Osteocyte (in vitro differentiated cells): ENCODE measurements at places on chromosomes 6 and 20. TPM values are rescaled to one million over a fixed set of nuclear protein-coding genes. Genes with fewer than 3 reads are reported as not detected.
A peak's percentile ranks its signal among the peaks of the same experiment; 100 is the strongest.

- H3K4me1 ChIP-seq = peaks cover 4% of the 10 kb centered on the region
- no peak overlapping the region for H3K4me3 ChIP-seq
- DNase-seq = no peak
These were observed 42.4 kb upstream of the LRRC1 start for GRCh38 chr6:53752440-53752839.

DNA sequence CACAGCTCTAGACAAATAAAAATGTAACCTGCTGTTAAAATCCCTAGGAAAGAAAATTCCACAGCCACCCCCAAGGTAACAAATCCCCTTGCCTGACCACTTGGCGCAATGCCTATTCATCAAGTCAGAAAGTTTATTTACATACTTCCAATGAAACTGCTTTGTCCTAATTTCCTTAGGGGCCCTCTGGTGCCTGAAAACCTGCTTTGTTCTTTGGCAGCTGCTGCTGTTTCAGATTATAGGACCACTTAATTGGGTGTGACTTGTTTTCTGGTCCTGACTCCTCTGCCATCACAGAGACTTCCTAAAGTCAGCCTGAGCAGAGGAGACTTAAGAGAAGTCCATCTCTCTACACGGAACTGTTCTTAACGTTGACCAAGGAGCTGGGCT, 323.6 kb downstream of the UBE3D start:
- H3K4me1 ChIP-seq = peaks cover 9% of the 10 kb centered on the region
- DNase-seq = no peak
- H3K36me3 ChIP-seq = no peaks in the 10 kb centered on the region
- H3K27me3 ChIP-seq = peaks cover 41% of the 10 kb centered on the region
- H3K27ac ChIP-seq = no peak overlapping the region
- H3K4me3 ChIP-seq = no peak overlapping the region

- no peak for DNase-seq
- H3K4me1 ChIP-seq = peaks cover 20% of the 10 kb centered on the region
These were observed 255.7 kb downstream of the ARID1B start for GRCh38 chr6:157032923-157033322.

GRCh38 chr6:106764353-106764980, 135.1 kb downstream of the QRSL1 start:
- no peak for DNase-seq
- H3K4me3 ChIP-seq = no peak overlapping the region
- no peaks in the 10 kb centered on the region for H3K36me3 ChIP-seq
- no peaks in the 10 kb centered on the region for H3K27me3 ChIP-seq

DNA sequence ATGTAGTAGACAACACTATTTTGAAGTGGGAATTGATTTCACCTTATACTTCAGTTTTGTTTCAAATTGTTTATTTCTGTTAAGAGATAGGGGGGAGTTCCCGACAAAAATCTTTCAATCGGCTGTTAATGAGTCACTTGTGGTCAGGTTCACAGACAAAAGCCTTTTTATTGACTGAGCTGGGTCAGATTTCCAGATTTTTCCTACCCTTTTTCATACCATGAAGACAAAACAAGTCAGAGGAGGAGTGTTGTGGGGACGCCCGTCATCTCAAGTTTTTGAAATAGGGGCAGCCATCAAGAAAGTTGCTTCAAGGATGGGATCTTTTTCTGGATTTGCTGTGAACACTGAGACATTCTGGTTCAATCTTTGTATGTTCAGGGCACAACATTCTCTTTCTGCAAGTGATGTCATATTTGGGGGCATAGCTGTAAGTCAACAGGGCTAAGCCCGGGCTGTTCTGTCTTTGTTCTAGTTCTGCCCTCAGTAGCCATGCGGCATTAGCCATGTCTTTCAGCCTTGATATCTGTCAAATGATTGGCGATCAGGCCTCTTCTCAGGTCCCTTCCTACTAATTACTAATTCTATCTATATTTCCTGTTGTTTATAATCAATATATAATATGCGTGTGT, 496.0 kb upstream of the MARCKS start:
- no peak overlapping the region for H3K4me3 ChIP-seq
- DNase-seq = no peak
- peaks cover 56% of the 10 kb centered on the region for H3K4me1 ChIP-seq
- H3K27ac ChIP-seq = peak overlapping the region; percentile 82

- no peaks in the 10 kb centered on the region for H3K27me3 ChIP-seq
- peaks cover 3% of the 10 kb centered on the region for H3K4me1 ChIP-seq
- no peaks in the 10 kb centered on the region for H3K36me3 ChIP-seq
- H3K4me3 ChIP-seq = no peak overlapping the region
- no peak overlapping the region for H3K27ac ChIP-seq
These were observed 44.2 kb downstream of the LIN28B start for GRCh38 chr6:105001063-105001462.

DNA sequence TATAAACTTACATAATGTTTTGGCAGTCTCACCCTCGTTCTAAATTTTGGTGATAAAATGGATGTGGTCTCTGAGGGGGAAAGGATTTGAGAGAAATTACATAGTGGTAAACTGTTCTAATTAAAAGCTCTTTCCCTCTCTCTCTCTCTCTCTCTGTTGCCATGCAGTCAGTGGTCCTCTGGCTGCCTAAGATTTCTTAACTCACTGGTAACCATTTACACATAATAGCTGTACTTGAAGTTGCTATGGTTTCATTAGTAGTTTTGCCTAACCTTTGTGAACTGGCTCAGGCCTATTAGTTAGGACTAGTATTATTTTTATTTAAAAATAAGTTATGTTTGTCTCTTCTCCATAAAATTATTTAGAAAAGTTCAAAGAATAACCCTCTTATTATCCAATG, 42.0 kb downstream of the MAPK14 start:
- H3K4me3 ChIP-seq = no peak overlapping the region
- DNase-seq = no peak
- no peaks in the 10 kb centered on the region for H3K27me3 ChIP-seq
- peaks cover 24% of the 10 kb centered on the region for H3K4me1 ChIP-seq
- no peak overlapping the region for H3K27ac ChIP-seq

DNA sequence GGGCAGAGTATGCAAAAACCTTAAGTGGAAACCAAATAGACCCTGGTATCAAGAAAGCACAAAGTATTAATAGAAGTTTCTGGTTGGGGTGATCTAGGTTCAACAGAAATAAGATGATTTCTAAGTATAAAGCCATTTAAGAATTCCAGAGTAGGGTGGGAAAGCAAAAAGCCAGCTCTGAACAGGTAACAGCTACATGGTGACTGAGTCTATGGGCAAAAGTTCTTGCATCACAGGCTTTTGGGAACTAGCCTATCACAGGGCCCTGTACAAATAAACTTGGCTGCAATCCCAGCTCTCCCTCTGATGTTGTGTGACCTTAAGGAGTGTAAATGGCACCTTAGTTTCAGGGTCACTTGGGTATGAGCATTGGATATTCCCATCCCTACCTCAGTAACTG, 5.5 kb downstream of the TCF19 start:
- H3K4me1 ChIP-seq = peaks cover 8% of the 10 kb centered on the region
- peaks cover 2% of the 10 kb centered on the region for H3K36me3 ChIP-seq
- no peak overlapping the region for H3K4me3 ChIP-seq
- H3K27ac ChIP-seq = no peak overlapping the region
- no peaks in the 10 kb centered on the region for H3K27me3 ChIP-seq

- no peaks in the 10 kb centered on the region for H3K27me3 ChIP-seq
- no peak overlapping the region for H3K4me3 ChIP-seq
- H3K36me3 ChIP-seq = no peaks in the 10 kb centered on the region
These were observed 472.3 kb downstream of the MMUT start for GRCh38 chr6:48990739-48991138.

GRCh38 chr6:149385998-149386646, 13.9 kb upstream of the SUMO4 start:
- H3K4me1 ChIP-seq = peaks cover 27% of the 10 kb centered on the region
- H3K27me3 ChIP-seq = no peaks in the 10 kb centered on the region
- no peak overlapping the region for H3K4me3 ChIP-seq
- H3K27ac ChIP-seq = no peak overlapping the region
- no peak for DNase-seq
- peaks cover 39% of the 10 kb centered on the region for H3K36me3 ChIP-seq

GRCh38 chr20:2386516-2387179, 5.9 kb downstream of the TGM6 start:
- H3K36me3 ChIP-seq = no peaks in the 10 kb centered on the region
- no peak for DNase-seq
- H3K27ac ChIP-seq = no peak overlapping the region
- H3K27me3 ChIP-seq = no peaks in the 10 kb centered on the region
- no peak overlapping the region for H3K4me3 ChIP-seq
- H3K4me1 ChIP-seq = peaks cover 2% of the 10 kb centered on the region

DNA sequence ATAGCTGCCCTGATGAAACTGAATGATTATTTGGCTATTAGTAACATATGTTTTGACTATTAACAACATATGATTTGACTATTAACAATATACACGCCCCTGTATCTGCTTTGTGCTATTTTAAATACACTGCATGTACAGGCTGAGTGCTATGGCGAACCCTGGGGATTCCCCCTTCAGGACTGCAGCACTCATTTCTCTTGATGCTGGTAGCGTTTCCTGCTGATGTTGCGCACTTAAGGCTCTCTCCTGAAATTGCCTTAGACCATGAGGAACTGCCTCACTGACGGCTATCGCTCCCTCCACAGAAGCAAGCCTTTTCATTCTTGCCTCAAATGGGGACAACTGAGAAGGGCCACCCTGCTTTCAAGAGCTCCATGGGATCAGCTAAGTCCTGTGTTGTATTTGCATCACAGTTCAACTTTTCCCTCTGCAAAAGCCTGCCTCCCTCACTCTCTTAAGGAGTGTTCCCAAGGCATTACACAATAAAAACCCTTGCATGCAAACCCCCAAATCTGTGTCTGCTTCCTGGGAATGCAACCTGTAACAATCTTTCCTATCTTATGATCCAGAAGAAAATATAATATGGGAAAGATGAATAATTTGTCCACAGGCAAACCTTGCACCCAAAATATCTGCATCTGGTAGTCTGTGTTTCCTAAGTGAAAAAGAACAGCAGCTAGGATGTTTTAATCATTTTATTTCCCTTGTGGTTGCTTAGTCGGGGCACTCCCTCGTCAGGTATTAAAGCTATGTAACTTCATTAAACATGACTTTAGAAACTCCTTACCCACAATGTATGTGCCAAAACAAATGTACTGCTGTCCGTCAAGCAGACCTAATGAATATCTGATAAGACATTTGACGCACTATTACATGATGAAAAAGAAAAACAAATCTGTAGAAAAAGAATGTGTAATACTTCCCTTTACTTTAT, 456.4 kb downstream of the COL12A1 start:
- peak overlapping the region; percentile 3 for H3K4me3 ChIP-seq
- no peak for DNase-seq
- H3K27me3 ChIP-seq = no peaks in the 10 kb centered on the region
- H3K4me1 ChIP-seq = peaks cover 70% of the 10 kb centered on the region
- H3K27ac ChIP-seq = peak overlapping the region; percentile 86

GRCh38 chr6:81309811-81310210, 442.7 kb downstream of the TENT5A start:
- peaks cover 2% of the 10 kb centered on the region for H3K36me3 ChIP-seq
- no peak overlapping the region for H3K27ac ChIP-seq
- H3K27me3 ChIP-seq = peaks cover 3% of the 10 kb centered on the region
- peaks cover 4% of the 10 kb centered on the region for H3K4me1 ChIP-seq

GRCh38 chr6:90369651-90370050, 73.0 kb upstream of the BACH2 start:
- H3K4me1 ChIP-seq = peaks cover 20% of the 10 kb centered on the region
- H3K27ac ChIP-seq = peak overlapping the region; percentile 94
- no peaks in the 10 kb centered on the region for H3K27me3 ChIP-seq

- no peak for DNase-seq
- no peaks in the 10 kb centered on the region for H3K36me3 ChIP-seq
- H3K4me1 ChIP-seq = peaks cover 12% of the 10 kb centered on the region
These were observed 42.8 kb downstream of the SLC35B3 start for GRCh38 chr6:8392569-8392968.

GRCh38 chr6:114747995-114748625, 405.3 kb upstream of the HS3ST5 start:
- peaks cover 7% of the 10 kb centered on the region for H3K4me1 ChIP-seq
- no peaks in the 10 kb centered on the region for H3K36me3 ChIP-seq
- DNase-seq = peak; percentile 85
- no peak overlapping the region for H3K4me3 ChIP-seq
- H3K27ac ChIP-seq = peak overlapping the region; percentile 51

GRCh38 chr6:5130135-5130866, 45.2 kb downstream of the PPP1R3G start:
- H3K4me3 ChIP-seq = no peak overlapping the region
- no peaks in the 10 kb centered on the region for H3K27me3 ChIP-seq
- DNase-seq = no peak
- no peak overlapping the region for H3K27ac ChIP-seq
- peaks cover 14% of the 10 kb centered on the region for H3K4me1 ChIP-seq

- no peak overlapping the region for H3K4me3 ChIP-seq
- H3K4me1 ChIP-seq = peaks cover 12% of the 10 kb centered on the region
- no peak for DNase-seq
- H3K27ac ChIP-seq = peak overlapping the region; percentile 85
These were observed 26.3 kb upstream of the TFAP2A start for GRCh38 chr6:10441004-10441654.

DNA sequence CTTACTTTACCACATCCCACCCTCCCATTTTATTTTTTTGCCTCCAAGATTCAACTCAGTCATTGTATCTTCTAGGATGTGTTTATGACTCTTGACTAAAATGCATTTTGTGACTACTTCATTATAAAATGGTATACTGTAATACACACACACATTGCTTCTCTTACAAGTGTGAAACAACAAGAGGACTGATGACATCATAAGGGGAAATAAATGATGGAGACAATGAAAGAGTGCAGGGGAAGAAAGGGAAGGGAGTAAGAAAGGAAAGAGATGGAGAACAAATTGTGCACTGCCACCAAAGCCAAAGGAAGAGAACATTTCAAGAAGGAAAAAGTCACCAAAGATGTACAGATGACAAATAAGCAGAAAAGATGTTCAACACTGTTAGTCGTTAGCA, 102.6 kb downstream of the CD164 start:
- no peaks in the 10 kb centered on the region for H3K4me1 ChIP-seq
- no peaks in the 10 kb centered on the region for H3K36me3 ChIP-seq
- peaks cover 7% of the 10 kb centered on the region for H3K27me3 ChIP-seq
- H3K27ac ChIP-seq = no peak overlapping the region
- H3K4me3 ChIP-seq = no peak overlapping the region
- no peak for DNase-seq

DNA sequence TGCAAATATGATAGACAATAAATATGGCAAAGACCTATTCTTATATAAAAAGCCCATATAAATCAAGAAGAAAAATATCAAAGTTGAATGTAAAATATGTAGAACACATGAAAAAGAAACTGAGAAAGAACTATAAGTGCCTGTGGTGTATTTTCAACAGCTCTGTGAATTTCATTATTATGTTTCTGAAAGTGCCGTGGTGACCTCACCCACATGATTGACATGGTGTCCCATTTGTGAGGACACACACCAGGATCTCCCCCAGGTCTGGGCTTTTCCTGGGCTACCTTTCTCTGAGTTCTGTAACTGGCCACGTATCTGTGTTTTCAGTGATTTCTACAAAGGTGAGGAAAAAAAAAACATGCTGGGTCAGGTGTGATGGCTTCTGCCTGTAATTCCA, 86.7 kb downstream of the BMP6 start:
- H3K36me3 ChIP-seq = no peaks in the 10 kb centered on the region
- H3K4me3 ChIP-seq = no peak overlapping the region
- no peaks in the 10 kb centered on the region for H3K4me1 ChIP-seq
- no peak overlapping the region for H3K27ac ChIP-seq
- no peak for DNase-seq

The ANGPT4 gene
- total RNA-seq = not detected in 2 replicates

The HLA-B gene
- 642 and 768 TPM in 2 replicates for total RNA-seq

The ZBTB24 gene
- 6.2 and 6.7 TPM in 2 replicates for total RNA-seq
